ENCODE measurements at places on chromosomes 16 and 17. TPM values are rescaled to one million over a fixed set of nuclear protein-coding genes. Genes with fewer than 3 reads are reported as not detected.

- no peak for DNase-seq
Measured at GRCh38 chr16:10849736-10850477, 27.1 kb upstream of the CIITA start.

GRCh38 chr17:74404218-74404617, 27.7 kb upstream of the GPRC5C start:
- no peak for DNase-seq

- DNase-seq, result no peak
Measured at GRCh38 chr16:17166095-17166494, 304.7 kb downstream of the XYLT1 start.

GRCh38 chr17:72587773-72588511, 467.1 kb downstream of the SOX9 start:
- no peak for DNase-seq

DNA sequence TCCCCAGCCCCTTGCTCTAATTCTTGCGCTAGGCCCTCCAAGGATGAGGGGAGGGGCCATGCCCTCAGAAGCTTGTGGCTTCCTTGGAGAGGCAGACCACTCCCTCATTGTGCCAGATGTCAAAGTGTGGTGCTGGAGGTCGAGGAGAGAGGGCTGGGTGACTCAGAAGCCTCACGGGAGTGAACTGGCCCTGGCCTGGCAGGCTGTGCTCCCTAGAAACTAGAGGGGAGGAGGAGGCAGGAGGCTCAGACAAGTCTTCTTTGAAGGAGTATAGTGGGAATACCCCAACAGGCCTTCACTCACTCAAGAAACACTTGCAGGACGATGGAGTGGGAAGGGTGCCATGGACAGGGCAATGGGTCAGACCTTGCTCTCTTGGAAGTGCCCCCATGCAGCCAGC, 18.5 kb downstream of the ANKRD40 start:
- no peak for DNase-seq

- no peak for DNase-seq
Measured at GRCh38 chr17:38867968-38868816, 1.7 kb upstream of the LASP1 start.

- no peak for DNase-seq
Measured at GRCh38 chr16:53291757-53292392, 142.4 kb upstream of the RBL2 start.

DNA sequence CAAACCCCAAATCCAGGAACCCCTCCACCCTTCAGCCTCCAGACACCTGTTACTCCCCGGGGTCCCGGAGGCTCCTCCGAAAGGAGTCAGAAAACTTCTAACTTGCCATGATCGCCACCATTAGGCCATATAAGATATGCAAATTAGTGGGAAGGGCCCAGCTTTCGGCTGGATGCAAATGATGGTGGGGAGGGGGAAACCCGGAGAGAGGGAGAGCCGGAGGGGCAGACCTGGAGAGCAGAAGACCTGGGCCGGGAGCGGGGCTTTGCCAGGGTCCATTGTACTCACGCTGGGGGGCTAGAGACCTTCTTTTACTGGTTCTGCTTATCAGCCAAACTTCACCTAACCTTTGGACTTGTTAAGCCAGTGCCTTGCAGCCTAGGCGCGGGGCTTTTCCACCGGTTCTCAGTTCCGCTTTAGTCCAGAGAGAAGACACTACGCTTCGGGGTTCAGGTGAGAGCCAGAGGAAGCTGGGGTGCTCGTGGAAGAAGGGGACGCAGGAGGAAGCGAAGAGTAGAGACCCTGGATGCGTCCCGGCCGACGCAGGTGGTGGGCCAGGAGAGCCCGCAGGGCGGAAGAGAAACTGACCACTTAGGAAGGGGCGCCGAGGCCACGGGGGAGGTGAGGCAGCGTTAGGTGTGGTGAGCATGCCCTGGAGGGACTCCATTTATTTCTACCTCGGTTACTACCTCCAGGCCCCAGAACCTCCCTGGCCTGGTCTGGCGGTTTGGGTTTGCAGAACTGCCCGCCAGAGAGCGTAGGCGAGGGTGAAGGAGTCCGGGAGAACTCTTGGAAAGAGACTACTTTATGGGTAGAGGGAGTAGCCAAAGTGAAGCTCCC, at the start of gene HNF1B:
Gene HNF1B (minus strand): TSS at position 99 of the 840 bp plus-strand sequence. CDS start 175 bp downstream, outside the sequence.
- DNase-seq, result no peak

GRCh38 chr17:74442670-74443515, 11.0 kb downstream of the GPRC5C start:
- DNase-seq, result no peak

DNA sequence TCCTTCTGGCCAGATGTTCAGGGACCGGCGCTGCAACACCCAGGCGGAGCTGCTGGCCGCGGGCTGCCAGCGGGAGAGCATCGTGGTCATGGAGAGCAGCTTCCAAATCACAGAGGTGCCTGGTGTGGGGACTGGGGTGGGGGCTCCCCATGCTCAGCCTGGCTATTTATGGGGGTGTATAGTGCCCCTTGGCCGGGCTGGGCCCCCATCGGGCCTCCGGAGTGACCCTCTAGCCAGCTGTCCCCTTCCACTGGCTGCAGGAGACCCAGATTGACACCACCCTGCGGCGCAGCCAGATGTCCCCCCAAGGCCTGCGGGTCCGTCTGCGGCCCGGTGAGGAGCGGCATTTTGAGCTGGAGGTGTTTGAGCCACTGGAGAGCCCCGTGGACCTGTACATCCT, 6.1 kb downstream of the ITGB4 start:
- DNase-seq, result no peak

DNA sequence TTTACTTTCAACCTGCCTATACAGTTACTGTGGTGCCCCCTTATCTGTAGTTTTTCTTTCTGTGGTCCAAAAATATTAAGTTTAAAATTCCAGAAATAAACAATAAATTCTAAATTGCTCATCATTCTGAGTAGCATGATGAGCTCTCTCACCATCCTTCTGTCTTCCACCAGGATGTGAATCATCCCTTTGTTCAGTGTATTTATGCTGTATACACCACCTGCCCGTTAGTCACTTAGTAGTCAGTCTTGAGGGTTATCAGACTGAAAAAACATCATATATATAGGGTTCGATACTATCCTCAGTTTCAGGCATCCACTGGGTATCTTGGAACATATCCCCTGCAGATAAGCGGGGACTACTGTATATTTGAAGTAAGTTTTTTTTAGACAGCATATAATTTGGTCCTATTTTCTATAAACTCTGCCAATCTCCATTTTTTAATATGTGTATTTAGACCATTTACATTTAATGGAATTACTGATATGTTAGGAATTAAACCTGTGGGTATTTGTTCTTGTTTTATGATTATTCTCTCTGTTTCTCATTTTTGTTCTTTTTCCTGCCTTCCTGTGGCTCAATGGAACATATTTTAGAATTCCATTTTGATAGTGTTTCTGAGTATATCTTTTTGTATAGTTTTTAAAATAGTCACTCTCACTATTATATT, 31.0 kb downstream of the TBX21 start:
- DNase-seq, result no peak

The TEX19 gene
- polyA plus RNA-seq, result not detected

The DGKE gene
- polyA plus RNA-seq, result 4.2 TPM

The TPSG1 gene
- polyA plus RNA-seq, result 0.52 TPM

The MRTFB gene
- polyA plus RNA-seq, result 34.6 TPM

The RPS6KB1 gene
- 44.2 TPM for polyA plus RNA-seq
